ENCODE measurements at places on chromosomes 11 and 22. TPM values are rescaled to one million over a fixed set of nuclear protein-coding genes. Genes with fewer than 3 reads are reported as not detected.

DNA sequence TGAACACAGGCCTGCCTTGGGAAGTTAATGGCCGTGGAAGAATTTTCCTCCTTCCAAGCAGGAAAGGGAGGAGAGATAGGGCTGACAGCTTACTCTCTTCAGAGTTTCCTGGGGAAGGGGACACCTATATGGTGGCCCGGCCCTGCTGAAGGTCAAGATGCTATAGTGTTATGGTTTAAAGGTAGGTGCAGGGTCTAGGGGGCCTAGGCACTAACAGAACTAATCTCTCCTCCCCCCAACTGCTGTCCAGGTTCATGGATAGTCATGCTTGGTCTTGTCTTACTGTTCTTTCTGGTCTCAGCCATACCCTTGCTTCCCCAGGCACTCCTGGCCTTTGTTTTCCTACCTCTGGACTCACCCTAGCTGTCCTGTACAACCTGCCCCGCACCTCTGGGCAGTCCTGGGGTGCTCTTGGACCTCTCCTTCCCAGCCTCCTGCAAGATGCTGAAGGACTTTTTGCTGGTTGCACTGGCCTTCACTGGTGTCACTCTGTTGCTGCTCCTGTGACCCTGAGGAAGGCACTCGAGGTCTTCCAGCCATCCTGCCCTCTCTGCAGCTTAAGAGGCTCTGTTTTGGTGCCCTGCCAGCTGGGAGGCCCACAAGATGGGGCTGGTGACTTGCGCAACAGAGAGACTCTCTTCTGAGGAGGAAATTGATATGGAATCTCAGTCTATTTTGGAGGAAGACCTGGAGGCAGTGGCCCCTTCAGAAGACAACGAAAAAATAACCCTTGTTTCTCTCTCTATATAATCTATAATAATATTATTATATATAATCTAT is 17.9 kb downstream of the SEC14L3 start:
- DNase-seq = no peak

Gene SLC22A8
- not detected for total RNA-seq

GRCh38 chr11:75554258-75555022 is 7.6 kb upstream of the SERPINH1 start:
- DNase-seq = peak; percentile 99

Gene OR4A16
- total RNA-seq = not detected

- no peak for DNase-seq
Measured at GRCh38 chr11:125946712-125947418, 1.0 kb downstream of the VSIG10L2 start.

Gene NAV2
- total RNA-seq = 45.8 TPM

GRCh38 chr11:47127213-47127612 is 49.5 kb downstream of the ARFGAP2 start:
- DNase-seq = no peak

- DNase-seq = no peak
Measured at GRCh38 chr22:22553735-22554586, 5.1 kb downstream of the PRAME start.

Gene ANKK1
- total RNA-seq = not detected

GRCh38 chr22:23503736-23504440 is 76.2 kb downstream of the IGLL1 start:
- no peak for DNase-seq

Gene UBASH3B
- total RNA-seq = 38.1 TPM

DNA sequence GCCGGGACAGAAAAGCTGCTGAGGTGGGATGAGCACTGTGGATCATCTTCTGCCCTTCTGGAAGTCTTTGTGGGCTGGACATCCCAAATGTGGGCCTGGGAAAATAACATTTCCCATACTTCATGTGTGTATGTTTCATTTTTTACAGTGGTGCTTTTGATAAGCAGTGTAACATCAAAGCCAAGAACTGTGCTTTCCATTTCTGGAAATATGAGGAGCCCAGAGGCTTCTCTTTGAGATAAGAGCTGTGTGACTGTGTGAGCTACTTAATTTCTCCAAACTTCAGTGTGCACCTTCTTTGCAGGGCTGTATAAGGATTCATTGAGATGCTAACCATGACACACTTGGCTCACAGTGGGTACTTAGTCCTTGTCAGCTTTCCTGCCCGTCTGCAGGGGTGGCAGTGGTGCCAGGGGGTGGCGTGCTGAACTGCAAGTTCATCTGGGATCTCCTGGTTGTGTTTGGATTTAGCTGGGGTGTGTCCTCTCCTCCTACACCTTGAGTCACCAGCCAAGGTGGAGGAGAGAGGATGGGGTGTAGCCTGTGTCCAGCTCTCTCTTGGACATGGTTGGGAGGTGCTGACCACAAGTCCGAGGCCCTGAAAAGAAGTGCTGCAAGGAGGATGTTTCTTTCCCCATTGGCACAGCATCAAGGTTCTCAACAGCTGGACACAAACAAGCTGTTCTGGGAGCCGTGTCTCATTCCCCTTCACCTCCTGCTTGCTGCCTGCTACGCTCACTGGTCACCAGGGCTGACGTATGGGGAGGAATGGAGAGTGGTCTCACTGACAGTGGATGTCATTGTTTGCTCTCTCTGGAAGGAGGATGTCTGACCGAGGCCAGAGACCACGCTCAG is 139.4 kb downstream of the TEAD1 start:
- DNase-seq = peak; percentile 17

GRCh38 chr11:1563697-1564534 is 8.2 kb downstream of the DUSP8 start:
- no peak for DNase-seq

Gene CCDC89
- total RNA-seq = not detected

DNA sequence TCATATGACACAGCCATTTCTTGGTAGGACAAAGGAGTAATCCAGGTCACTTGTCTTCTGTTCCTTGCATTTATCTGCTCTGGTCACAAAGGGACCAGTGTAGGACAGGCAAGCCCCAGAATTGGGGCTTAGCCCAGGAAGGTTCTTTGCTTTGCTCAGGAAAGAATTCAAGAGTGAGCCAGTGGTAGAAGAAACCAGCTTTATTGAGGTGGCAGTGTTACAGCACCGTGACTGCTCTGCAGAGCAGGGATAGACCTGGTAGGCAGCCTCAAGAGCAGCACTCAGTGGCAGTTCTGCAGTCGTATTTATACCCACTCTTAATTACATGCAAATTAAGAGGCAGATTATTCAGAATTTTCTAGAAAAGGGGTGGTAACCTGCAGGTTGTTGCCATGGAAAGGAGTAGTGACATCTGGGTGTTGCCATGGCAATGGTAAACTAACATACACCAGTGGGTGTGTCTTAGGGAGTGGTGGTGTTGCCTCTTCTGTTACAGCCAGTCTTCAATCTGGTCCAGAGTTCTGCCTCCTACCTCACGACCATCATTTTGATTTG is 84.9 kb upstream of the RAB1B start:
- no peak for DNase-seq

DNA sequence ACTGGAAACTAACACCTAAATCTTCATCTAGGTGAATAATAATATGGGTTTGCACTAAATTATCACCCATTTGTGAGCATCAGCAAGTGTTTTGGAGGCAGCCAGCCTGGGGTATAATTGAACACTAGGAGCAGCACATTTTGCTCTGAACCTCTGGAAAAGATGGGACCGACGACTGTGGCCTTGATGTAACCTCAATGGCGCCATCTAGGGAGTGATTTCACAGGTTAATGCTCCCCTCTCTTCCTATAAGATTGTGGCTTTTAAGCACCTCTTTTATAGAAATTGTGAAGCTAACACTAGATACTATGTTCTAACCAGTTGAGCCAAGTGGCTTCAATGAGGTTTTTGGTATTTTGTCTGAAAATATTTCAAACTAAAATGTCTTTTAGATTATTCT is 203.7 kb downstream of the NELL1 start:
- no peak for DNase-seq

Gene FOLH1
- total RNA-seq = 1.4 TPM

DNA sequence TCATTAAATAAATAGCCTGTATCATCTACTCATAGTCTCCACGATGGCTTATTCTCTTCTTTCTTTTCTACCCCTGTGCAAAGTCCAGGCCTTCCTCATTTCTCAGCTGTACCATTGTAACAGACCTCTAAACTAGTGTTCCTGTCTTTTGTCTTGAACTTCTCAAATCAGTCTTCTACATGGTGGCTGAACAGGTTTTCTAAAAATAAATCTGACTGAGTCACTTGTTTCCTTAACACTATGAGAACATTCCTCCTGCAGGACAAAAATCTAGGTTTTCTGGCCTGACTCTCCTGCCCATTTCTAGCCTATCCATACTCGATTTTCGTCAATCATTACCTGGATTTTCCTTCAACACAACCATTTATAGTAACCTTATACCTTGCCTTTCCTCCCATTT is 1080.8 kb upstream of the TENM4 start:
- peak; percentile 10 for DNase-seq

DNA sequence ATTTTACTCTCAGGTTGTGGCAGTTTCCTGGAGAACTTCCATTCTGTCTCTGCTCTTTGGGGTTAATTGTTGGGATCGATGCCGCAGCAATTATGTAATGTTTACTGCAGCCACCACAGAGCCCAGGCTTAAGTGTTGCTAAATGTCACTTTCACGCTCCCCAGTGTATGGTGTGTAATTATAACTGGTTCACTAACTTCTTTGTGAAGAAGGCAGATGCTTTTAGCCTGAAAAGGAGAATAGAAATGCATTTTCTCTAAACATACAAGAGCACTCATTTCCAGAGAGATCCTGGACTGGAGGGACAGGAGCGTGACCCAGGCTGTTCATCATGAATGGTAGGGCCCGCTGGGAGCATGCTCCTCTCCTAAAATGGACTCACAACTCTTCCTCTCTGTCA is 132.2 kb upstream of the PLET1 start:
- no peak for DNase-seq

DNA sequence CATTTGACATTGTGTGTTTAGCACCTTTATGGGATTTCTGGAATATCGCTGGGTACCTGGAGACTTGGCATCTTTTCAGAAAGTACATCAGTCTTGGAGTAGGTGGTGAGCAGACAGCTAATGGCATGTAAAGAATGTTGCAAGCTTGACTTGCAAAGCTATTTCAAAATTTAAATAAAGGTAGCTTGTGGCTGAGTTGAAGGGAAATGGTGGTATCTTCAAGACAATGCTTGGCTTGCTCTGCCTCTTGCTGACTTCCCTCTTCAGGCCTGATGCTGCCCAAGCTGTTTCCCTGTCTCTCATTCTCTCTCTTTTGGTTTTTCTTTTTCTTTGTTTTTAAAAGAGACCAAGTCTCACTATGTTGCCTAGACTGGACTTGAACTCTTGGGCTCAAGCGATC is 13.2 kb downstream of the ZNRF3 start:
- DNase-seq = no peak

- DNase-seq = no peak
Measured at GRCh38 chr22:49170053-49170452, 657.6 kb downstream of the BRD1 start.

Gene SORL1
- total RNA-seq = 0.31 TPM

Gene C11orf87
- total RNA-seq = not detected

- DNase-seq = no peak
Measured at GRCh38 chr11:33685082-33685481, 15.5 kb downstream of the C11orf91 start.

DNA sequence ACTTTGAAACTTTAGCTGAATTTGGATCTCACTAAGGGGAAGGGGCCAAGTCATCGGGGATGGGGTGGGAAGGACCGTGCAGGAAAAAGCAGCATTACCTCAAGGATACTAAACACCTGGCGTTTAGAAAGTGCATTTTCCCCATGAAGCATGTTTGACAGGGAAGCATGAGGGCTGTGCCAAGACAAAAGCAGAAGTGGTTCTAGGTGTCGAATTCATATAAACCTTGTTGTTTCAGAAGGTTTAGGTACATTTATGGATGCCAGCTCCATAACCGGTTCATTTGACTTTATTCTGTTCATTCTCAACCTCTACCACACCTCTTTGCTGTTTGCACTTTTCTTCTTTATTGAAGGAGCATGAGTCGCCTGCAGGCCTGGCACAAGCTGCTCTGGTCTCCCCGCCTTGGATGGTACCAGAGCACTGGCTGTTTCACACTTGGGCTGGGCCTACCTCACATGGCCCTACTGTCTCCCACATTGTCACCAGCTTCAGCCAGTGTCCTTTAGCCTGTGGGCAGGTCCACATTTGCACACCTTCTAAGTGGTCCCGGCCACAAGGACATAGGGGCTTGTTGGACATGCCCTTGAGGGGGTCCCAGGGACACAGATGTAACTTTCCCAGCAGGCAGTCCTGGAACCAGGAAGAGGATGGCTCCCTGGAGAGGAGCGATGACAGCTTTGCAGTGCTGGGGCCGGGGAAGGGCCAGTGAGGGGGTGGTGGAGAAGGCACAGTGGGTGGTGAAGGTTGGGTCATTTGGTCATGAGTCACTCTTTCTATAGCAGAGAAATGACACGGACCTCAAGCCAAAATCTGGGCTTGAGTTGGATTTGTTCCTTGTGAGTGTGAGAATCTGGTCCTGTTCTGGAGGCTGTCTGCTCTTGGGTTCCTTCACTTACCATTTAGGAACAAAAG is 3.2 kb upstream of the ST14 start:
- DNase-seq = no peak

GRCh38 chr22:24108073-24108472 is 73.2 kb upstream of the SUSD2 start:
- no peak for DNase-seq

DNA sequence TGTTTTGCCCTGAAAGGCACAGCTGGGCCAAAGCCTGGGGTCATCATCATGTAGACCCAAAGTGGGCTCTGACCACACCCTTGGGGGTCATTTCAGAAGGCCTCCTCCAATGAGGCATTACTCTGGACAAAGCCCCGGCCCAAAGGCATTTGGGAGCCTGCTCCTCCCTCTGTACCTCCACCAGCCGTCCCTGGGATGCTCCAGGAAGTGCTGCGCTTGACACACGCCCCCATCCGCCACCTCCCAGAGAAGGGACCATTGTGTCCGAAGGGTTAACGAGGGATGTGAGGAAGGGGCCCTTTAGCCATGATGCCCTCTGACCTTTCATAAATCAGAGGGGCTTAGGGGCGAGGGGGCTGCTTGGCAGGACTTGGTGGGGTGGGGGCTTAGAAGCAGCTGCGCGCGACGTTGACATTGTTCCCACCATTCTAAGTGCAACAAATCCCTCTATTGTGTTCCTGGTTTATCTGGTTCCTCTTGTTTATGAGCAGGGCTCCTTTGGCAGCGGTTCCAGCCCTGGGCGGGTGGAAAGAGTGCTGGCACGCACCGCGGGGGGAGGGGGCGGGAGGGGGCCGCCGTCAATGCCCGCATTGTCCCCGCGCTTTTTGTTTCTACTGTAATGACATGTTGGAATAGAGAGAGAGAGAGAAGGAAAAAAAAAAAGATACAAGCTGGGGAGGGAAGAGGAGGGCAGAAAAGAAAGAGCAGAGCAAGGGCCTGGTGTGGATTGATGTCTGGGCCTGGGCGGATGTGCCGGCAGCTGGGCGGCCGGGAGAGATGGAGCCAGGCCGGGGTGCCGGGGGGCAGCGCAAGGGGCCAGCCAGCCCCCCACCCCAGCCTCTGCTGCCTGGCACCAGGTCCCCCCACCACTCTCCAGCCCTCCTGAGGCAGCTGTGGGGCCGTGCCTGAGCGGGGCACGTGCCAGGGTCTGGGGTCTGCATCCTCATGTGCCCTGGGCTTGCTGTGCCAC is 32.1 kb upstream of the SOX10 start:
- DNase-seq = peak; percentile 74

Gene CD3D
- total RNA-seq = not detected

Gene MYEOV
- 14.4 TPM for total RNA-seq
